AG09309 (cell line): ENCODE measurements at places on chromosomes 5 and 9.

GRCh38 chr9:37706290-37706689 lies 47.3 kb upstream of the TRMT10B start:
- no peak for DNase-seq

DNA sequence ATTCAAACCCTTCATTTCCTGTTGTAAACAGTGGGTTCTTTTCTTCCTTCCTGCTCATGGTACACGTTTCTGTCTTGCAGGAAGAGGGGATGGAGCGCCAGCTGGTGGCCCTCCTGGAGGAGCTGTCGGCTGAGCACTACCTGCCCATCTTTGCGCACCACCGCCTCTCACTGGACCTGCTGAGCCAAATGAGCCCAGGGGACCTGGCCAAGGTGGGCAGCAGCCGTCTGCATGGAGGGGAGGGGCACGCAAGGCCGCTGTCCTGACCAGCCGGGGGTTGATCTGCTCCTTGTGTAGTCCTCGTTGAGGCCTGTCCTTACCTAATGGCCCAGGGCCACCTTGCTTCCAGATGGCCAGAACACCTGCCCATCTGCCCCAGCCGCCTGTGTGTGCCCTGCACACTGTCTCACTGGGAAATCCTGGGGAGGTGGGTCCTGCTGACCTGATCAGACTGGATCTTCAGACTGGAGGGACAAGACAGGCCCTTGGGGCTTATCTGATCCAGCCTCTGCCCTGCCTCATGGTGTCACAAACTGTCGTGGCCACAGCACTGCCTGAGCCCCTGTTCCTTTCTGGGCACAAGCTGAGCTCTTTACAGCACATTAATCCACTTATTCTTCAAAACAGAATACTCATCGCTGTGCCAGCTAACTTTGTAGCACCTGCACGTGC lies 44.7 kb downstream of the LRSAM1 start:
- no peak for DNase-seq

GRCh38 chr9:105881021-105881420 lies 186.7 kb downstream of the TMEM38B start:
- DNase-seq = no peak

- DNase-seq = no peak
These were observed 75.7 kb upstream of the CLINT1 start for GRCh38 chr5:157934600-157934999.

DNA sequence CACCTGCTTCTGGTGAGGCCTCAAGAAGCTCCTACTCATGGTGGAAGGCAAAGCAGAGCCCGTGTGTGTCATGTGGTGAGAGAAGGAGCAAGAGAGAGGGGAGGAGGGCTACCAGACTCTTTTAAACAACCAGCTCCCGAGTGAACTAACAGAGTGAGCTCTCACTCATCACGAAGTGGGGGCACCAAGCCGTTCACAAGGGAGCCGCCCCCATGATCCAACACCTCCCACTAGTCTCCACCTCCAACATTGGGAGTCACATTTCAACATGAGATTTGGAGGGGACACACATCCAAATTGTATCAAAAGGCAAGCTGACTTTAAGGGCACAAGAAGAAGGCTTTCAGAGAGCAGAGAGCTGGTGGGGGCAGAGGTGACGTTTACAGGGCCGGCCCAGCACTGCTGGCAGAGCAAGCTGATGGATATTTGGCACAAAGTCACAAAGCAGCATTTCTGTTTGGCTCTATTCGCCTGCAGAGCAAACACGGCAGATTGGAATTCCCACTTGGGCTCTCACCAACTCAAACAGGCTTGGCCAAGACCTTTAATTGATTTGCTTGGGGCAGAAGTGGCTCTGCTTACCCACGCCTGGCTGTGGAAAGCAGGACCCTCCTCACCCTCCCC lies 20.0 kb downstream of the PITX1 start:
- DNase-seq = no peak

- DNase-seq = no peak
These were observed 182.6 kb upstream of the GNA14 start for GRCh38 chr9:77830618-77831285.

GRCh38 chr9:127140181-127140580 lies 17.7 kb upstream of the ANGPTL2 start:
- DNase-seq = no peak

GRCh38 chr5:158203261-158203660 lies 344.3 kb upstream of the CLINT1 start:
- DNase-seq = no peak

GRCh38 chr5:168578538-168579487 lies at the start of gene PANK3:
Gene PANK3, minus strand, starts transcription at chr5:168579368. Its CDS starts 85 bp downstream, at chr5:168579283.
- no peak for DNase-seq

GRCh38 chr5:6222121-6222520 lies 156.2 kb downstream of the MED10 start:
- no peak for DNase-seq

DNA sequence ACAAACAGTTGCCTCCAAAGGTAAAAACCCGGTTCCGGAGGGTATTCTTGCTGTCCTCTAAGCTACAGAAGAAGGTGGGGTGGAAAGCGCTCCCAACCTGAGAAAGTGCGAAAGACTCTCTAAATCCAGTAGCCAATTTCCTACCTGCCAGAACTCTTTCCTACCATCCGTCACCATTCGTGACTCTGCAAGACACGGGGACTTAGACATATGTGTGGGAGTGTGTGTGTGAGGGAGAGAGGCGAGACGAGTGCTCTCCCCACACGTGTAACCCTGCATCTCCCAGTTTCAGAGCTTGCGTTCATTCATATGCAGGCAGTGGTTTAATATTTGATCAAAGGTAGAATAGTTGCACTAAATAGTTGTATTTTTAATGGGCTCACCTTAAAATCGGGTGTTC lies 473 bp upstream of the GABRA1 start:
- no peak for DNase-seq

- peak; percentile 2 for DNase-seq
These were observed 99.6 kb upstream of the RAPGEF1 start for GRCh38 chr9:131839281-131840084.

DNA sequence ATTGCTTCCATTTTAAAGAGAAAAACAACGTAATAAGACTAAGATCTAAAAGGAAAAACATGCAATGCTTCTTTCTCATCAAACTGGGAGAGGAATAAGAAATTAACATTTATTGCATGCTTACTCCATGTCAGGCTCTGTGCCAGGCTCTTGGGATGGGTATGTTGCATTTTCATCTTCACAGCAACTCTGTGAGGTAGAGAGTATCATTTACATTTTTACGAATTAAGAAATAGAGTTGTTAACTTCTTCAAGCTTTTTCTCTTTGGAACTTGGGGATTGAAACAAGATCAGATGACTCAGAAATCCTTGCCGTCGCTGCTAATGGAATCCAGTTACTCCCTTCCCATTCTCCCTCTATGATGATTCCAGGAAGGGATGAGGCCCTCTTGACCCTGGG lies 39.5 kb downstream of the PDE8B start:
- no peak for DNase-seq

- no peak for DNase-seq
These were observed 87.6 kb downstream of the COL23A1 start for GRCh38 chr5:178502401-178503100.

DNA sequence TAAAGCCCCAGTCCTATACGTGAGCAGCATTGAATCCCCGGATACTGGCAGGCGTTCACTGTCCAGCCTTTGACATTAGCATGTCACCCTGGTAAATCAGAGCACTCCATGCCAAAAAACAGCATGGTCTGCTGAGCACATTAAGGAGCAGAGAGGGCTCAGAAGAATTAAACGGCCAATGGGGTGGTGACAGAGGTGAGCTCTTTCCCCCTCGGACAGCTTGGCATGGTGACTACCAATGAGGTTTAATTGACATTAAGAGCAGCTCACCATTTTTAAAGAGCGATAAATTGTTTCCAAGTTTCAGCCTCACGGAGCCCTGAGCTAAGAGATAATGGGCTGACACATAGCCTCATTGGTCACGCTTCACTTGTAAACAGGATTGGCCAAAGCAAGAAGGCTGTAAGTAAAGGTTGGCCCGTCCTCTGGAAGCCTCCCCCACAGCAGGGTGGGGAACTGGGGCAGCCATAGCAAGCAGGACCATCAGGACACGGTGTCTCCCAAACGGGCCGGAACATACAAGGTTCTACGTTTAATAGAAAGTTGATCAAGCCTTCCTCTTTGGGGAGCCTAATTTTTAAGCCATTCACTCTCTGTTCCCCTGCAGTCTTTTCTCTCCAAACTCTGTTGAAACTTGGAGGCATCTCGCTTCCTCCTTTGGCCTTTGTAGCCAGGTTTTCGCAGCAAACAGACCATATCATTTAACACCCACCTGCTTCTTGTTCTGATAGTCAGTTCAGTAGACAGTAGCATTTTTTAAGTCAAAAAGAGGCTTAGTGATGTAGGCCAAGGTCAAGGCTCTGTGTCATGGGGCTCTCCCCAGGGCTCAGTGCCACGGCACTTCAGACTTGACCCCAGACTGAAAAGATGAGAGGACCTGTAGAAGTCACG lies 25.9 kb downstream of the QRFP start:
- DNase-seq = no peak

- DNase-seq = peak; percentile 77
These were observed 66.3 kb downstream of the PSAT1 start for GRCh38 chr9:78363221-78363620.

GRCh38 chr5:1204693-1205242 lies 3.4 kb downstream of the SLC6A19 start:
- no peak for DNase-seq

DNA sequence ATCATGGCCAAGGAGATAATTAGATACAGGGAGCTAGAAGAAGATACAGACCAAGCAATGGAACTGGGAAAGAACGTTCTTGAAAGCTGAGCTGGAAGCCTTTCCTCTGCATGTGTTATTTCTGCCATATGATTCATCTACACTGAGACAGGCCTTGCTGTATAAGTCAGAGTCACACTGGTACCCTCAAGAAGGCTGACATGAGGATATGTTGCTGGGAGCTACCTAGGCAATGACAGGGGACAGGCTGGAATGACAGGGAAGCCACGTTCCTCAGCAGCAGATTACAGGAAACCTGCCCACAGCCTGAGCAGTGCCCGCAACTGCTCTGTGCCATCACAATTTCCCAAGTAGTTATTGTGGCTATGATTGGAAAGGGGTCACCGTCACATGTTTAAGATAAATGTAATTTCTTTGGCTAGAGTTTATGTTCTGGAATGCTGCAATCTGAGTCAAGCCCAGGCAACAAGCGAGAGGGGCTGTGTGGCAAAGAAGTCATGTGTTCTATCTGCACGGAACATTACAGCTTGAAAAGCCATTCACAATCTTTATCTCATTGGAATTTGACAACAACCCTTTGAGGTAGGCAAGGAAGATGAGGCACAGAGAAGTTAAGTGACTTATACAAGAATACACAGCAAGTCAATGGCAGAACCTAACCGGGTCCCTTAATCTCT lies 108.2 kb downstream of the TTLL11 start:
- peak; percentile 76 for DNase-seq

DNA sequence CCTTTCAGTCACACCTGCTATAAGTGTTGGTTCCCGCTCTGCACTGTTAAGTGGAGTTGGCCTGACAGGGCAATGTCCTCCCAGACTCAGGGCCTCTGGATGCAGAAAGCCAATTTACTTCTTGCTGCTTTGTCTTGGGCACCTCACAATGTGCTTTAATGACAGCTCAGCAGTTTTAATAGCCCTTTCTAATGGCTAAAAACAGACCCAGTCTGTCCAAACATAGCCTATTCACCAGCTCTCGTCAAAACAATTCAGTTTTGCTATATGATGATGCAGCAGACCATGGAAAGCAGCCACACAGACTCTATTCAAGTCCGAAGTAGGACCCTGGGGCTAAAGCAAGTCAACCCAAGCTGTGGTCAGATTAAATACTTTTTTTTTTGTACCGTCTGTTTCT lies 529.1 kb upstream of the SEMA6A start:
- DNase-seq = no peak

GRCh38 chr9:120949290-120949689 lies 22.7 kb upstream of the TRAF1 start:
- no peak for DNase-seq

DNA sequence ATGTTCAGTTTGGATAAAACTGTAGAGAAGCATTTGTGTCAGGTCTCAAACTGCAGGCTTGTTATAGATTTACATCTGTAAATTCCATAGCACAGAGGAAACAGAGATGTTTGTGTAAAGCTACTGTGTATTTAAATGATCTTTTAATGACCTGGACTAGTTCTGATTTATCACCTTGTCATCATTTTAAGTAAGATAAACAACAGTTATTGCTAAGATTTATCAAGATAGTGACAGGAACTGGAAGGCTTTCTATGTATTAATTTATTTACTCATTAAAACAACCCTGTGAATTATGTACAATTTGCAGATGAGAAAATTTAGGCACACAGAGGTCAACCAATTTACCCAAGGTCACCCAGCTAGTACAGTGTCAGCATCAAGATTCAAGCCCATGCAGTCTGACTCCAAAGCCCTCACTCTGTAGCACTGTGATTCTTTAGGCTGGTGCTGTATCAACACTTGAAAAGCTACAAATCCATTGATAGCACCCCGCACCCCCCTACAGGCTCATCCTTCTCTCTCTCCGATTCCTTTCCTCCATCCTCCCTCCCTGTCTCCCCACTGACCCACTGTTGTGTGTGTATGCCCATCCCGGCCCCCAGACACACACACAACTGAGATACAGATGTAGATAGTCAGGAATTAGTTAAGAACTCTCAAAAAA lies 184.5 kb downstream of the FBN2 start:
- no peak for DNase-seq

DNA sequence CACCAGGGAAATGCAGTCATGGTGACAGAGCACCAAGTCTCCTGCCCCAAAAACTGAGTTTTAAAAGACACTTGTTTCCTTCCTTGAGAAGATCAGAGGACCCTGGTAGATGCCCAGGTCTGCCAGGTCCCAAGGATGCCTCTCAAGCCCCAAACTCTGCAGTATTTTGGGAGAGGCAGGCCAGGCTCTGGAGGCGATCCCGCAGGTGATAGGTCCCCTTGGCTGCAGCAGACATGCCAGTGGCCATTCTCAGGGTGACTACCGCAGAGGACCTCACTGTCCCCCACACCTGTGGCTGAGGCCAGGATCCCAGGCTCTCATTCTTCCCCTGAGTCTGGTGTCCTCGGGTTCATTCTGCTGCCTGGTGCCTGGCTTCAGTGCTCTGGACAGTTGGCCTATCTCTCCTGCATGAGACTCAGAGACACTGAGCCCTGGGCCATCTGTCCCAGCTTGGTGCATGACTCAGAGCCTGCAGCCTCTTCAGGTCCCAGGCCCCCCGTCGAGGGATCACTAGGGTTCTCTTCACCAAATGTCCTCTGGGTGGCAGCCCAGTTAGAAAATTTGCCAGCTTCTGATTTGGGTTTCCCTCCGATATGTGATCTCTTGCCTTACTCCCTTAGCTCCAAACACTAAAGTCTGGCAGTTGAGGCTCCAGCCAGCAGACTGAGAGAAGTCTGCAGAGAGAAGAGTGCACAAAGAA lies 59.7 kb upstream of the GARNL3 start:
- DNase-seq = no peak

DNA sequence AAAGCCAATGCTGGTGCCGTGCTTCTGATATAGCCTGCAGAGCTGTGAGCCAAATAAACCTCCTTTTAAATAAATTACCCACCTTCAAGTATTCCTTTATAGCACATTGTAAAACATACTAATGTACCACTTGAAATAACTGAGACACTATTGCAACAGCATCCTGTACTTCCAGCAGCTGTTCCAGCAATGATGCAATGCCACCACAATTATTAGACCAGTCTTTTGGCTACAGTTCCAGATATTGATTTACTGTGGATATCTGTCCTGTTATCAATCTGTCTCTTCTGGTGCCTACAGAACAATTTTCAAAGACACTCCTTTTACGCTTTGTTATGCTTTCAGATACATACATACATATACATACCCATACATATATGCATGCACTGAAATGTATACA lies 567.9 kb downstream of the TAF11L14 start:
- no peak for DNase-seq
